ENCODE measurements at places on chromosomes 13 and 19.

GRCh38 chr13:114029866-114030625 is 56.2 kb upstream of the C13orf46 start:
- no peak for DNase-seq

GRCh38 chr19:12799742-12800465 is 1.7 kb downstream of the PRDX2 start:
- no peak for DNase-seq

DNA sequence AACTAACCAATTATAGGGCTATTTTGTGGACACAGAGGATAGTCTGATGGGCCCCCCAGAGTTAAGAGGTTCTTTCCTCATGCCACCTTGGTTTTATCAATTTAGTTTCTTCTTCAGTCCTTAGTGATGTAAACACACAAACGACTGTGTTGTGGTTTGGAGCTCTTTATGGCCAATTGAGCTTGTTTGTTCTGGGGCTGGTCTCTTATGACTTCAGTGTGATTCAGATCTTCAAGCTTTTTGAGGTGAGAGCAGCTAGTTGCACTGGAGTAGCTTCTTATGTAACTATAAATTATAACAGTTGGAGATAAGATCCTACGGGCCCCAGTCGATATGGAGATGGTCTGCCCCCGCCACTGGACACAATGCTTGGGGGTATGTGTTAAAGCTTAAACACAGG is 22.0 kb upstream of the GJB6 start:
- no peak for DNase-seq

DNA sequence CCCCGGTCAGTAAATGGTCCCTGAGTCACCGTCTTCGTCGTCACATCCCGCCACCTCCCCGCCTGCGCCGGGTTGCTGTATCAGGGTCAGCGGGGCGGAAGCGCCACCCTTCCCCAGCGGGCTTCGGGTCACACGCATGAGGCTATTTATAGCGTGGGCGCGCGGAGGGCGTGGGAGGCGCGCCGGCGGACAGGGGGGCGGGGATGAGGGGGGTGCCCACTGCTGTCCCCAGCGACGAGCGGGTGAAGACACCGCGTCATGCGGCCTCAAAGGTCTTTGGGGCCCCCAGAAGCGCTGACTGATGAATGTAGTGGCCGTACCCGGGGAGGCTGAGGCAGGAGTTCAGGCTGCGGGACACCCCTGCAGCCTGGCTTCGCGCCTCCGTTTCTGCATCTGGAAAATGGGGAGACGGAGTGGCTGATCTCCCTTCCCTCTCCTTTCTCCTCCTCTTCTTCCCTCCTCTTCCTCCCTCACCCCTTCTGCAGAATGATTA is 7.9 kb downstream of the UNC13A start:
- DNase-seq, result no peak

- no peak for DNase-seq
These were observed 7.4 kb upstream of the SLITRK6 start for GRCh38 chr13:85806553-85807175.

DNA sequence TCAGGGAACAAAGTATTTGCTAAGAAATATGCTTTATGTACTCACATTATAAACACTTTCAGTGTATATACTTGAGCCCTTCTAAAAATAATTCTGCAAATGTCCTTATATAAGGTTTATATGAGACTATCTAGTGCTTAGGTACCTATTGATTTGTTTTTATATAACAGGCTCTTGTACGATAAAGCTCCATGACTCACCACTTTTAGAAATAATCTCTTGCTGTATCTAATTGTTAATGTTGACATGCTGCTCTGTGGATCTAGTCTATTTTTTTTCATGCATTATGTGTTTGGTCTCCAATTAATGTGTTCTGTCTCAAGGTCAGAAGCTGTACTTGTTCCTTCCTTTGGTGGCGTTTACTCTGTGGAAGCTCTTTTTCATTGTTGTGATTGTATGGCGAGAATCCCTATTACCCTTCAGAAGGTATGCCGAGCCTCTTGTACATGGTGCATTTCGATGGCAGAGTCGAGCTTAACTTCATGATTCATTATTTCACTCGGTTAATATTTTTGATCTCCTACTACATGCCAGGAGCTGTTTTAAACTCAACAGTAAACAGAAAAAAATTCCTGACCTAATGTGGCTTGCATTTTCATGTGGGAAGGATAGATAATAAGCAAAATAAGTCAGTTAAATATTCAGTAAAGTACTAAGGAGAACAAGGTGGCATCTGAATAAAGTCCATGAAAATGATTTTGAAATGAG is 361.6 kb downstream of the COG6 start:
- DNase-seq, result no peak

DNA sequence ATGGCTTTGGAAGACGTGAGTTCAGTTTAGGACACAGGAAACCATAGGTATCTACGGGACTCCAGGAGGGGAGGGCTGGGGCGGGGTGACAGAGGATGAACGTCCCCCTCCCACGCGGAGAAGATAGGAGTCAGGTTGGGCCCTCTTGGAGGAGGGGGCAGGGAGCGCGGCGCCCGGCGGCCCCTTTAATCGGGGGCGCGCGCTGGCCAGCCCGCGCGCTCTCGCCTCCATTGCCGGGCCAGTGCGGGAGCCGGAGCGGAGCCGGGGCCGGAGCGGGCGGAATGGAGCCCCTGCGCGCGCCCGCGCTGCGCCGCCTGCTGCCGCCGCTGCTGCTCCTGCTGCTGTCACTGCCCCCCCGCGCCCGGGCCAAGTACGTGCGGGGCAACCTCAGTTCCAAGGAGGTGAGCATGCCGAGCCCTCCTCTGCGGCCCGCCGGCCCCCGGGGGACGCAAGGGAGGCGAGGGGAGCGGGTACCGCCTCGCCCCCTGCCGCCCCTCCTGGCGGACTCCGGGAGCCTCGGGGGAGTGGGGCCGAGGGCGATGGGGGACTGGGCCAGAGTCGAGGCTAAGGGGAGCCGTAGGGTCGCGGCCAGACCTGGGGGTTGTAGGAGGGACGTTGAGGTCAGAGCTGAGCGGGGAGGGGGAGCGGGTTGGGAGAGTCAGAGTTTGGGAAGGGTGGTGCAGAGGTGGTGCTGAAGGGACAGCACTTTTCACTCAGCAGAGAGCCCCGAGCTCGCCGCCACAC is at the start of gene TMEM145:
Gene TMEM145 (plus strand): TSS at position 214 of the 744 bp plus-strand sequence. CDS start 68 bp downstream, at position 282.
- no peak for DNase-seq

- DNase-seq, result no peak
These were observed 45.3 kb upstream of the LSM14A start for GRCh38 chr19:34126966-34127365.

GRCh38 chr13:41216160-41216559 is 21.8 kb upstream of the KBTBD7 start:
- DNase-seq, result no peak
